Activated naive CD4-positive, alpha-beta T cell treated with Interleukin-2 at 50 U/mL for 16 hours (primary cell): ENCODE measurements at places on chromosomes 2 and 18.

GRCh38 chr2:151688719-151689118 is 45.6 kb downstream of the NEB start:
- DNase-seq: no peak

DNA sequence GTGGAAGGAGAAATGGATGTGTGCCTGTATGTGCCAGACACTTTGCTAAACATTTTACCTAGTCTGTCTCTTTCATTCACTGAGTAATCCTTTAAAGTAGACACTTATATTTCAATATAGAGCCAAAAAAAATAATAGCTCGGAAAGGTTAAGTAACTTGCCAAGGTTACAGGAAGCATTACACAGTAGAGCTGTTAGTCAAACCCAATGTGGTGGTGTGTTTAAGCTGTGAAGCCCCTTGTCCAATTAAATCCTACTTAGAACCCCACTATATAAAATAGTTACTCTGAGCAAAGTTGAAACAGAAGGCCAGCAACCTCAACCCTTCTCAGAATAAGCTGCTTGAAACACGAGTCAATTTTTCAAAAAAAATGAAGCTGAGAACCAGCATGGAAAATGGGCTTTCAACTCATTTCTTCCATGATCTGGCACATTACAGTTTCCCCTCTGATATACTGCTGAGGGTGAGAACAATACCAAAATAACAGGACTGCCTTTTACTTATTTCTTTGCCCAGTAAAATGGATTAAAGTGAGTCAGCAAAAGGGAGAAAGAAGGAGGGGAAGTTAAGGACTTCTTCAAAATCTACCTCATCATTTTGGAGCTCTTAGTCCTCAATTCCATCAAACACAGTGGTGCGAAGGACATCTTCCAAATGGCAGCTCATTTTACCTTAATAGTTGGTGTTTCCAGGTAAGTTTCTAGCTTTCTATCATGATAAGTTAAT is 7.9 kb downstream of the RDH14 start:
- no peak for DNase-seq

- no peak for DNase-seq
These were observed 95.3 kb downstream of the EIPR1 start for GRCh38 chr2:3282056-3282998.

DNA sequence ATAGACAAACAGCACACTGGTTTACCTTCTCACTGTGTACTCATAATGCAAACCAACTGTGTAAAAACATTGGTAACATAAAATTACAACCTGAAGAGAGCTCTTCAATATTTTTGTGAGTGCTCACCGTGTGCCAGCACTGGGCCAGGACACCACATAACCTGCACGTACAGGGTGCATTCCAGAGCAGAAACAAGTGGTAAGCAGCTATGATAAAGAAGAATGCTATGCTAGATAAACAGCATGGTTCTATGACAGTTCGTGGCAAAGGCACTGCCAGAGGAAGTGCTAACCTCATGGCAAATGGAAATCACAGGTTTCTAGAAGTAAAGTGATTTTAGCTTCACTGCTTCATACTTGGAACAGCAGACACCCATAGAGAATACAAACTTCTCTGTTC is 343.5 kb downstream of the MTX2 start:
- DNase-seq: no peak

GRCh38 chr2:222751238-222751637 is 79.8 kb downstream of the MOGAT1 start:
- no peak for DNase-seq

DNA sequence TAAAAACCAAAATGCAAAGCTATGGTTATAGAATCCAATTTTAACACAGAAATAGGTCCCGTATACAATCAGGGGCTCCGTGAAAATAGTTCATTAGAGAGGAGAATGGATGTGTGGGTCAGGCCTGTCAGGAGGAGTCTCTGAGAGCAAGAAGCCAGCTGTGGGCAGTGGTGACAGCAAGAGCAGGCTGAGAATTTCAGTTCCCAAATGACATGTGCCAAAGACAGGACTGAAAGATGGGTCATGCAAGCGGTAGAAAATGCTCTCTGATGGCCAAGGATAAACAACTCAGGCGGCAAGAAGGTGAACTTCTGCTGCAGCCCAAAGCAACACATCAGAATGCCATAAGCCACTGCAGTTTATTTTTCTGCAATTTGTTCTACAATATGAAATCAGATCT is 100.4 kb downstream of the CCDC141 start:
- no peak for DNase-seq

- no peak for DNase-seq
These were observed 41.2 kb upstream of the PEX13 start for GRCh38 chr2:60976256-60976850.

GRCh38 chr2:237742614-237743013 is 56.0 kb upstream of the RBM44 start:
- no peak for DNase-seq

- DNase-seq: no peak
These were observed 113.4 kb upstream of the PDE1A start for GRCh38 chr2:182540252-182540651.

- DNase-seq: no peak
These were observed 45.4 kb upstream of the REG3G start for GRCh38 chr2:78980152-78980465.

DNA sequence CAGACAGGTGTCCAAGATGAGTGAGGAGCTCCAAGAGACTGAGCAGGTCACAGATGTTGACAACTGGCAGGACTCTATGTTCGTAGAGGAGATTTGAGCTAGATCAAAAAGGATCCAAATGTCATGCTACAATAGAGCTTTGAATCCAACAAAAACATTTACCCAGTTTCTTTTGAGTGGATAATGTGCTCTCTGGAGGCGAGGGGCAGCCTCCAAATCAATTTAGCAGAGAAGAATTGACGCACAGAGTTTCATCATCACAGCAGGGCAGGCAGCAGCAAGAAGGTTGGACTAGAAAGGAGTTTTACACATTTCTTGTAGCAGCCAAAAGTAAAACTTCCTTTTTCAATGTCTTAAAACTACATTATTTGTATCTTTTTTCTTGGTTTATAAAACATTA is 653.0 kb downstream of the RNF144A start:
- no peak for DNase-seq

DNA sequence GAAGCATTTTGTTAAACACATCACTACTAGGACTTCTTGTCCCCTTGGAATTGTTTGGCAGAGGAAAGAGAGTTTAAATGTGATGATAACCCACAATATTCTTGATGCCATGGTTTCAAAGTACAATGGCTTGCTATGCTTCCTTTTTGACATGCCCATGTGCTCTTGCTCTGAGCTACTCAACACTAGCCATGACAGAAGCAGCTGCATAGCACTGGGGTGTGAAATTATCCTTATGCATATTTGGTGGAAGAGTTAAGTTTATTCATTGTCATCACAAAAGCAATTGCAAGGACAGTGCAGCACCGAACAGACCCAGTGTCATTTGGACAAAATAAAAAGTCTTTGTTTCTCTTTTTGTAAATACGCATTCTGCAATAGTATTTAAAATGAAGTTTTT is 209.9 kb upstream of the CDH20 start:
- no peak for DNase-seq

DNA sequence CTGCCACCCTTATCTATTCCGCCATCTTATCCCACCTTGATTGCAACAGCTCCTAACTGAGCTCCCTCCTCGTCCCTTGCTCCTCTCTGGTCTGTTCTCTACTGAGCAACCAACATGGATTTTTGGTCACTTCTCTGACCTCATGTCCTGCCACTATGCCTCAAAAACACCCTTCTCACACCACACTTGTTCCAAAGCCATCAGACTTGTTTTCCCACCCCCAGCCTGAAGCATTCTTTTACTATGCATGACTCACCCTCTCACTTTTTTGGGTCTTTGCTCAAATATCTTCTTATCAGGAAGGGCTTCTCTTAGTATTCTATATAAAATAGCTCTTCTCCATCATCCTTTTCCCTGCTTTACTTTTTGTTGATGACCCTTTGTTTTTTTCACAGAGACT is 2.7 kb upstream of the FAM237A start:
- DNase-seq: no peak

- DNase-seq: no peak
These were observed 474.9 kb downstream of the NRXN1 start for GRCh38 chr2:50556934-50557575.

DNA sequence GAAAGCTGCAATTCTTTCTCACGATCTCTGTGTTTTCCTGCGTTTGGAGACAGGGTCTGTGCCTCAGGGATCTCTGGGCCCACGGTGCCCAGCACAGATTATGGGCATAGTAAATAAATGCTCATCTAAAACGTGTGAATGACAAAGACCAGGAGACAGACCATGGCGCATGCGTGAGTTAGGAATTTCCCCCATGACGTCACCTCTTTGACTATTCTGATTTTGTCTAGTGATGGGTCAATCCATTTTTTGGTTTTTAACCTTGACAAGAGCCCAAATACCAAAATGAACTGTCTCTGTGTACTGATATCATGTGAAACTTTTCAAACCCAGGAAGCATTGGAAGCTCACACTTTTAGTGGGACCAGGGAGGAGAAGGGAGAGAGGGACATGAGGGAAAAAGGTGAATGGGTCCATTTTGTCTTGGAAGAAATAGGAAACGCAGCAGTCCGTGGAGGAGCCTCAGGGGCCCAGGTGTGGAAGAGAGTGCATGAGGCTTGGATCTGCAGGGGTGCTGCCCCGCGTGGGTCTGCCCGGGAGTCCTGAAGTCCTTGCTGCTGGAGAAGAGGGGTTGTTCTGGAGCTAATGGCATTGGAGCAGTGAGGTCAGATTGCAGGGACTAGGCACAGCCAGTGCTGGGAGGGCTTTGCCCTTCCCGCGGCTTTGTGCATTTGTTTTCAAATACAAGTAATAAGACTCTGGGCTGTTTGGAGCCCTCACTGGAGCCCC is 172.2 kb downstream of the ASB1 start:
- no peak for DNase-seq

GRCh38 chr2:45765728-45766254 is 114.3 kb downstream of the PRKCE start:
- DNase-seq: no peak

GRCh38 chr2:39435741-39436591 is 1.1 kb downstream of the MAP4K3 start:
- no peak for DNase-seq

- DNase-seq: no peak
These were observed 1.7 kb upstream of the ZNF532 start for GRCh38 chr18:58862851-58863538.

- DNase-seq: no peak
These were observed 440.5 kb downstream of the SETBP1 start for GRCh38 chr18:45121146-45121545.

GRCh38 chr18:31490387-31490786 is 7.6 kb upstream of the DSG2 start:
- DNase-seq: no peak

- peak; percentile 58 for DNase-seq
These were observed 756 bp downstream of the ABI2 start for GRCh38 chr2:203328760-203329540.

DNA sequence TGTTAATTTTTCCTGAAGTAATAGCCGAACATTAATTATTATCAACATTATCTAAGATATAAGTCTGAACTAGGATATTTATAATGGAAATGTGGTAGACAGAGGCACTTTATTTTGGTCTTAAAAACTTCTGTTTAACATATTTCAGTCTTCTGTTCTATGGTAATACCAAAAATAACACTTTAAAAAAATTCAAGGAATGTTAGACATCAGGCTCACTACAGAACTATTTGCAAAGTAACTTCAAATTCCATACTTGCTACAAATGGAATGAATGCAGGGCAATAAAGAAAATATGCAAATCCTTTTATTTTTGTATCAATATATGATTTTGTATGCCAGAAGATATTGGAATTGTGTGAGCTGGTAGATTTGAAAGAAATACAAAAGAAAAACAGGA is 345.5 kb upstream of the DSEL start:
- DNase-seq: no peak

- no peak for DNase-seq
These were observed 10.5 kb downstream of the CYB5A start for GRCh38 chr18:74281011-74281979.

- no peak for DNase-seq
These were observed 218.9 kb upstream of the TANK start for GRCh38 chr2:160941290-160941846.

DNA sequence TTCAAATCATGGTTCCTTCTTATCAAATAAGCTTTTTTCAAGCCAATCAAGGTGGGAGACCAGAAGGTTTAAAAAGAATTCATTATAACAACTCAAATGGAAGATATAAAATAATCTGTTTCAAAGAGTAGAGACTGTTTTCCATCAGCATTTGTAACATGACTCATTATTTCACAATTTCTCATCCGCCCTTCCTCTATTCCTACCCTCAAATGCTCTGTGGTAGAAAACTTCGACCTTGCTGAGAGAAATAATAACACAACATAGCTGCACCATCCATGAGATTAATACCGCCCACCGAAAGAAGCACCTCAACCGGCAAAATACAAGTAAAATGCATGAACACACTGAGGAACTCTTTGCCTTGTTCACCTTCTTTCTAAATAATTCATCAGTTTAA is 2039.2 kb upstream of the CELF4 start:
- no peak for DNase-seq
